CD14-positive monocyte (primary cell): ENCODE measurements at places on chromosomes 2 and 18. TPM values are rescaled to one million over a fixed set of nuclear protein-coding genes. Genes with fewer than 3 reads are reported as not detected.

- DNase-seq, result no peak
These were observed 34.5 kb upstream of the ARL5A start for GRCh38 chr2:151862700-151863099.

Gene RGPD3
- not detected for polyA plus RNA-seq

GRCh38 chr2:168939918-168940317, 38.8 kb downstream of the G6PC2 start:
- DNase-seq, result no peak

DNA sequence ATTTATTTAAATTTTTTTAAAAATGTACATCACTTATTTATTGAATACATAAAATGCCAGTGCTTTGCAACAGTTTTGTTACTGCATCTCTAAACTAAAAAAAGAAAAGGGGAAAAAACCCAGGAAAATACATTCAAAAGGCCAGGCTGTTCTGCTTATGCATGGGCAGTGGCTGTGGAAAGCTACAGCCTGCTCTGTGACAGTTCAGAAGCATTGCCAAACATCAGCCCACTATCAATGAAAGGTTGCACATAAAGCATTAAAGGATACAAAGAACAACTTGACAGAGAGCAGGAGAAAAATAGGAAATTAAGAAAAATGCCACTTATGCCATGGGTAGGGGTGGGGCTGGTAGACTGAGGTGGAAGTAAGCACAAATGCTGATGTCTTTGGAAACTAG, 128.2 kb downstream of the FIGN start:
- DNase-seq, result no peak

DNA sequence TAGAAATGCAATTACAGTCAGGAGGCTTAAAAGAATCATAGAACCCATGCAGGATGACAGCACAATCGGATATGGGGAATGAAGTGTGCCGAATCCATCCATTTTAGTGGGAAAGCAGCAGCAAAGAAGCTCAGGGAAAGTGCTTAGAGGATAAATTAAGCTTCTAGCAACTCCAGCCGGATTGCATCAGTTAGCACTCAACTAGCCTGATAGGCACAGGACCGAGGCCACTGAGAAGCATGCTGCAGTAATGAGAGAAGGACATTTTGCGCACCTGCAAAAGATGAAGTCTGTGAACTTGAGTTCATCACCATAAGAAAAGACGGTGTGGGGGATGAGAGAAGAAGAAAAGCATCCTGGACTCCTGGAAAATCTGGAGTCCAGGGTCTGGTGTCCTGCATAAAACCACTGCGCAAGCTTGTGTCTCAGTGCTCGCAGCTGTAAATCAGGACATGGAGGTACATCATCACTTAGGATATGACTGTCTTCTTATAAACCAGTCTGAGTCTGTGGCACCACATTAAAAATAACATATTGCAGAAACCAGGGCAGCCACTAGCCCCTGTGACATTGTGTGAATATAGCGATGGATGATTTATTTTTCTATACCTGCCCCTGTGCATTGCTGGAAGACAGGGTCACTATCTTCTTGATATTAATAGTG, 665.5 kb upstream of the SOX11 start:
- DNase-seq, result no peak

Gene SIX3
- not detected for polyA plus RNA-seq

DNA sequence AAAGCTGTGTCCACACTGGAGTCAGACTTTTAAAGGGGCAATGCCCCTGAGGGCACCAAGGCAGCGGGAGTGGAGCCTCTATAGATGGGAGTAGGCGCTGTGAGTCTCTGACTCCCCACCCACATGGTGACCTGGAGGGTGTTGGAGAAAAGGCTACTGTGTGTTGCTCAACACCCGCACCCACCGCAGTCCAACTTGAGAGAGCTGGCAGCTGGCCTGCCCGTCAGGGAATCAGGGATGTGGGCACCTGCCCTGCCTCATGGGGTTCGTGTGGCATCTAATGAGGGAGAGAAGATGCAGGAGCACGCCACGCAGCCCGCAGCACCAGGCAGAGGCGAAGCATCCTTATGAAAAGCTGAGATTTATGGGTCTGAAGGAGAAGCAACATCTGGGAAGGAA, 84.2 kb downstream of the KLHL29 start:
- no peak for DNase-seq

- no peak for DNase-seq
These were observed 28.6 kb downstream of the ITM2C start for GRCh38 chr2:230893338-230893737.

DNA sequence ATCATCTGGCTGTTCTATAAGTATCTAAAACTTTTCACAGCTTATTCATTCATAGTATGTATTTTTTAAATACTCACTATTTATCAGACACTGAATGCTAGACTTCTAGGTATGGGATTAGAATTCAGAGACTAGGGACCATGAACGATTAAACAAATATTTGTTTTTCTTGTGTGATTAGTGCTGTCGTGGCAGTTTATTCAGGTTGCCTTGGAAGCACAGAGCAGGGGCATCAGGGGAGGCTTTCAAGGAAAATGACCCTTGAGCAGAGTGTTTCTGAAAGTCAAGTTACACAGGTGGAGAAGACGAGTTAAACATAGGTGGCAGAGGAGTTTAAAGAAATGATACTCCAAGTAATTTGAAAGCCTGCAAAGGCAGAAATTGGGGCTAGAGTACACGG, 5.7 kb downstream of the SPOPL start:
- DNase-seq, result no peak

DNA sequence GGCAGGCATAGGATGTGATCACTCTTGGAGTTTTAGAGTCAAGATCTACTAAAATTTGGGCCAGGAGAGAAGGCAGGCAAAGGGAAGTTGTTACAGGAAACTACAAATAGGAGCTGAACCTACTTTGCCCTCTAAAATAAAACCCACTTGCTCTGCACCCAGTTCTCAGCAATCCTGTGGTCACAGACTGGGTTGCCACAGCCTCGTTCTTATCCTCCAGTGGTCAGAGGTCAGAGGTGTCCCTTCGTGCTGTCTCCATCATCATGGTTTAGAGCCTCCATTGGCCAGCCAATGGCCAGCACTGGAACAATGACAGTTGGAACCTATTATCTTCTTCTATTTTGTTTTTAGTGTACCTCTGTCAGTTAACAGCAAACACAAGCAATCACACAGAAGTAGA, 90.7 kb upstream of the TNP1 start:
- DNase-seq, result no peak

GRCh38 chr2:208618220-208618619, 211.6 kb downstream of the PTH2R start:
- DNase-seq, result no peak

GRCh38 chr2:20992201-20992711, 51.6 kb downstream of the APOB start:
- DNase-seq, result no peak

Gene LHCGR
- not detected in 2 replicates for polyA plus RNA-seq

GRCh38 chr18:80210312-80211083, 36.8 kb downstream of the PARD6G start:
- DNase-seq, result no peak

- DNase-seq, result no peak
These were observed 273.6 kb downstream of the TGIF1 start for GRCh38 chr18:3723554-3723953.

- no peak for DNase-seq
These were observed 87.6 kb downstream of the CCBE1 start for GRCh38 chr18:59609654-59610053.

DNA sequence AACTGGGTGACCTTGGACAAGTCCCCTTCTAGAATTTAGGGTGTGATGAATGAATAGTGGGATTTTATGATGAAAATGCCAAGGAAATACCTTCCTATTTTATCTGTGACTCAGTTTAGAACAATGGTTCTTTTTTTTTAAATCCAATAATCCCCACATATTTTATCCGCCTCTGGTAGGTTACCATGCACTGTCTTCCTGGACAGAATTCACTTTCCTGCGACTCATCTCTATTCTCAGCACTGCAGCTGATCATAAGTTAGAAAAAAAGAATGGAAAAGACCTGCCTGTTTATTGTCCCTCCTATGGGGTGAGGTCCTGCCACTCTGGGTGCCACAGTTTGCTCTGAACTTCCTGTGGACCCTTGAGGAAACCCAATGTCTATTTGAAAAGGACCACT, 73.1 kb downstream of the IRS1 start:
- no peak for DNase-seq

GRCh38 chr18:59861009-59861408, 38.8 kb upstream of the PMAIP1 start:
- DNase-seq, result no peak

- no peak for DNase-seq
These were observed 22.5 kb downstream of the EHBP1 start for GRCh38 chr2:62727876-62728566.

Gene CD8A
- polyA plus RNA-seq, result 1.1 TPM

Gene HOXD9
- polyA plus RNA-seq, result not detected

- peak; percentile 11 for DNase-seq
These were observed 13.1 kb upstream of the GPR17 start for GRCh38 chr2:127632592-127633489.

DNA sequence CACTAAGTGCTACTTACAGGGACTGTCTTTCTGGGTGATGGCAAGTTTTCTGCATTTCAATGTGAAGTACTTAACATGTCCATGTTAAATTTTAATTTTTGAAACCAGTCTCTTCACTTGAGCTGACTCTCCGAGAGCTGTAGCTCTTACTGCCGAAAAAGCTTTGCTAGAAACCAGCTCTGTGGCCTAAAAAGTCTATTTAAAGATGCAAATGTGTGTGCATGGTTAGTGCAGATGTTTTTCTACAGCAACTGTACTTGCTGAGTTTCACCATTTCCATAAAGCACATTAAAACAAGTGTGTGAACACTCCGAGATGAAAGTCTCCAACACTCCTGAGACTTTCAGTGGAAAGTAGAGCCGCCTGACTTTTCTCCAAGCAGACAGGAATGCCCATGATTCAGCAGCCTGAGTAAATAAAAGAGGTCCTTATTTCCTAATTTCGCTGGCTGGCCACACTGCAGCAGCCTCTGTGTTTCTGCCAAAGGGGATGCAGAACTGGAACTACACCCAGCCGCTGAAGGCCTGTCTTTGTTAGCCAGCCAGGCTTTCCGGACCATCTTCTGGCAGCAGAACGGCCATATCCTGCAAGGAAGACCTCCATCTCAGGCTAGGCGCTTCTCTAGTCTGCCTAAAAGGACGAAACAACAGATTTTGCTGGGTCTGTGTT, 121.2 kb downstream of the ZNF521 start:
- peak; percentile 49 for DNase-seq

GRCh38 chr2:84873350-84873749, 7.5 kb downstream of the TRABD2A start:
- no peak for DNase-seq

GRCh38 chr18:27110319-27110718, 74.8 kb downstream of the CHST9 start:
- no peak for DNase-seq

Gene KIAA2012
- not detected in 2 replicates for polyA plus RNA-seq

- DNase-seq, result no peak
These were observed 11.9 kb downstream of the FRZB start for GRCh38 chr2:182854375-182855105.

Gene RIT2
- polyA plus RNA-seq, result not detected in 2 replicates

DNA sequence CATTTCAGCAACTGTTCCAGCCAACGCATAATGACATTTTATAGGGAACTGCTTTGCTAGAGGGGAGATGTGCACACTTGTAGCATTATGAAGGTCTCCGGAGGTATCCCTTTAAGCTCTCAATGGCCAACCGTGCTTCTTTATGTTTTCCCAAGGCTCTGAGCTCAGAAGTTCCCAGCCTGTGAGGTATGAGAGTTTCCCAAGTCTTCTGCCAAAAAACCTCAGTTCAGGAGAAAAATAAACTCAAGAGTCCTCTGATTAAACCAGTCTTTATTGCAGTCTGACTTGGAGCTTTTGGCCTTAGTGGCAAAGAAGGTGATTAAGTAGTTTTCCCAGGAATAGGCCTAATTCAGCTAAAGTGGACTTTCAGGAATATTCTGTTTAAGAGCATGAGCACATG, 35.4 kb upstream of the ZNF532 start:
- no peak for DNase-seq

DNA sequence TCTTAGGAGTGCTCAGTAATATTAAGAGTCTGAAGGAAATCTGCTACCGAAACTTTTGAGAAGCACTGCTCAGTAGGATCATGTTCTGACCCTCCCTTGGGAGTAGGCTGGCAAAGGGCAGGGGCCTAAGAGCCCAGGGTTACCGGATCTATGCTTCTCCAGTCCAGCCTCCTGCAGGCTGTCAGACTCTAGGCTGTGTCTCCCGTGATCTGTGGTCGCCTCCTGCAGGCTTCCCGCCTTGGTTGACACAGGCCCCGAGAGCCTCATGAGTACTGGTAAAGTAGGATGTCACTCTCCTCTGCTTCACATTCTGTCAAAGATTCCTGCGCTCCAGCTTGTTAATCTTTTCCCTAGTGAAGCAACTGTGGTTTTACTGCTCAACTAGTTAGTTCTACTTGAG, 647.8 kb upstream of the RAB6C start:
- DNase-seq, result no peak

- no peak for DNase-seq
These were observed 51.2 kb downstream of the SLC4A5 start for GRCh38 chr2:74291886-74292621.

DNA sequence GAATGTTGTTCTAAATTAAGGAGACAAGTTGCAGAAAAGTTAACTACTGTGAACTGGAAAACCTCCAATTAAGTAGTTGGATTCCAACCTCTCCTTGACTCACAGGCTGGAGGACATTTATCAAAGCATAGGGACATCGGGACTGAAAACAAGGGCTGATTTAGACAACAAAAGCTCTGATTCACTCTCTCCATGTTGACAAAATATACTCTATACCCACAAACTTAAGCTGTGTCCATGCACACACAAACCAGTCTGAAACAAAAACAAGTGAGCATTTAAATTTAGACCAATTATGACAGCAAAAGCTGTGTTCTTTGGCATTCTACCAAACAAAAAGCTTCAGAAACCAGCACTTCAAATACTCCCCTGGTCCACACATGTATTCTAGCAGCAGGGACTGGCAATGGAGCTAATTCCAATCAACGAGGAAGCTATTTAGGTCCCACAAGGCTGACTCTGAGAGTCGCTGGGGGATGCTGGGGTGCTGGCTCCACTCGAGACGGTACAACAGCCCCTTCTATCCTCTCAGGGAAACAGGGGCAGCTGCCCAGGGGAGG, 71.4 kb downstream of the NXPH2 start:
- no peak for DNase-seq

Gene TBR1
- not detected in 2 replicates for polyA plus RNA-seq

- no peak for DNase-seq
These were observed 150.7 kb upstream of the MGAT5 start for GRCh38 chr2:134103196-134103595.

DNA sequence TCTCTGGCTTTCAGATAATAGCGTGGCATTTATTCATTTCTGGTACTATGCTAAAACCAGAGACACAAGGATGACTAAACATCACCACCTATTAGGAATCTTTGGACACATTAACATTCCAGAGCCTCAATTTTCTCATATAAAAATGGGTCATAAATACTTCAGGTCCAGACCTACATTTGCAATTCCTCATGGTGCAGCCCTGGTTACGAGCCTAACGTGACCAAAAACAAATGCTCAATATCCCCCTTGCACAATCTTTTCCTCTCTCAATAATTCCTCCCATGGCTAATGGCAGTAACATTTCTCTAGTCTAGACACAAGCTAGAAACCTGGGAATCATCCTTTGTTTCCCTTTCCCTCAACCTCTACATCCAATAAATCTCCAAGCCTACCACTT, 112.8 kb upstream of the NABP1 start:
- DNase-seq, result no peak
